ENCODE measurements at places on chromosomes 3 and 15.

DNA sequence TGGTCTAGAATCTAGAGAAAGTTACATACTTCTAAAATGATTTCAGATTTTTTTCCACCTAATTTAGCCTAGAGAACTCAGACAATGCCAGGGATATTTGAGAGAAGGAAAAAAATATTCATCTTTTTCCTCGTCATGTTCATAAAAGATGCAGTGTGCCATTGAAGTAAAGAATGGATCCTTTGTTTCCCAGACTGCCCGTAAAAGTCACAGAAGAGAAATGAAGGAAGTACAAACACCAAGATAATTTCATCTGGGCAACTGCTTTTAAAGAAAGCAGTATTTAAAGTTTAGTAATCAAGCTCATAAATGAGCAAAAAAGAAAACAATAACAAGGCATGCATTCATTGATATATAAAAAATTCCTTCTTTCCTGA lies 47.2 kb downstream of the TTC23 start:
- no peak for DNase-seq

DNA sequence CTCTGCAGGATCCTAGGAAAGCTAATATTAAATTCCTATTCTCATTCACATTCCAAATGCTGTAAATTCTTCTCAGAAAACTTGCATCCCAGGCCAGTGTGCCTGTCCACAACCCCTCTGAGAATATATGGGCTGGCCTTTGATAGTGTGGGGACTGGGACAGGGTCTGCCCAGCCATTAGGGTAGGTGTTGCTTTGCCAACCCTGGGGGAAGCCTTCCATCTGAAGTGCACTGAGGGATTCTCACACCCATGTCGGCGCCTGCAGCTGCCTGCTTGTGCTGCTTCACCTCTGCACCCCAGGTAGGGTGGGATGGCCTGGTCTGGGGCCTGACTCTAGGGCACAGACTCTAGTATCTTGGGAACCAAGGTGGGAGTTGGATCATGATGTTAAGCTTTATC lies 15.2 kb upstream of the EXOG start:
- no peak for DNase-seq

- DNase-seq, result no peak
These were observed 7.7 kb upstream of the OXSR1 start for GRCh38 chr3:38157595-38157994.

GRCh38 chr15:90684281-90684680 lies 32.9 kb upstream of the BLM start:
- no peak for DNase-seq

- DNase-seq, result no peak
These were observed 71.2 kb upstream of the DCBLD2 start for GRCh38 chr3:98972720-98973119.
